ENCODE measurements at places on chromosomes 12 and 14.

GRCh38 chr14:91367173-91368171 lies 50.1 kb downstream of the CCDC88C start:
- H3K36me3 ChIP-seq: no peaks in the 10 kb centered on the region
- DNase-seq: no peak
- H3K27me3 ChIP-seq: no peaks in the 10 kb centered on the region

- H3K4me3 ChIP-seq: peak overlapping the region; percentile 38
- no peaks in the 10 kb centered on the region for H3K4me1 ChIP-seq
- no peak overlapping the region for H3K27ac ChIP-seq
These were observed 211.7 kb upstream of the FKBP4 start for GRCh38 chr12:2583091-2583497.

DNA sequence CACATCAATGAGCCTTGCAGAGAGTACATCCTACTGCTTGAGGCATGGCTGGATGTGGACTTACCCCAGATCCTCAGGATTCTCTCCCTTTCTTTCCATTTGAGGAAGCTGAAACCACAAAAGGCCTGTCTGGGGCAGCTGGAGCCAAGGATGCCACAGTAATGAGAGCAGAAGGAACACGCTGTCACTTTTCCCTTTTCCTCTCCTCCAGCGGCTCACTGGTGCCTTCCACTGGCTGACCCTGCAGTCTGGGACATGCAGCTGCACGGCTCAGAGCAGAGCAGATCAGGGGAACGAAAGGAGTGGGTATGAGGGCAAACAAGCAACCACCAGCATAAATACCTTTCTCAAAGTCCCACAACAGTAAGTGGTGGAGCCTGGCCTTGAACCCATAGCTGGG lies 78.2 kb downstream of the GAS2L3 start:
- peak; percentile 28 for DNase-seq
- no peak overlapping the region for H3K4me3 ChIP-seq
- no peaks in the 10 kb centered on the region for H3K36me3 ChIP-seq
- peaks cover 13% of the 10 kb centered on the region for H3K4me1 ChIP-seq
- no peaks in the 10 kb centered on the region for H3K27me3 ChIP-seq

DNA sequence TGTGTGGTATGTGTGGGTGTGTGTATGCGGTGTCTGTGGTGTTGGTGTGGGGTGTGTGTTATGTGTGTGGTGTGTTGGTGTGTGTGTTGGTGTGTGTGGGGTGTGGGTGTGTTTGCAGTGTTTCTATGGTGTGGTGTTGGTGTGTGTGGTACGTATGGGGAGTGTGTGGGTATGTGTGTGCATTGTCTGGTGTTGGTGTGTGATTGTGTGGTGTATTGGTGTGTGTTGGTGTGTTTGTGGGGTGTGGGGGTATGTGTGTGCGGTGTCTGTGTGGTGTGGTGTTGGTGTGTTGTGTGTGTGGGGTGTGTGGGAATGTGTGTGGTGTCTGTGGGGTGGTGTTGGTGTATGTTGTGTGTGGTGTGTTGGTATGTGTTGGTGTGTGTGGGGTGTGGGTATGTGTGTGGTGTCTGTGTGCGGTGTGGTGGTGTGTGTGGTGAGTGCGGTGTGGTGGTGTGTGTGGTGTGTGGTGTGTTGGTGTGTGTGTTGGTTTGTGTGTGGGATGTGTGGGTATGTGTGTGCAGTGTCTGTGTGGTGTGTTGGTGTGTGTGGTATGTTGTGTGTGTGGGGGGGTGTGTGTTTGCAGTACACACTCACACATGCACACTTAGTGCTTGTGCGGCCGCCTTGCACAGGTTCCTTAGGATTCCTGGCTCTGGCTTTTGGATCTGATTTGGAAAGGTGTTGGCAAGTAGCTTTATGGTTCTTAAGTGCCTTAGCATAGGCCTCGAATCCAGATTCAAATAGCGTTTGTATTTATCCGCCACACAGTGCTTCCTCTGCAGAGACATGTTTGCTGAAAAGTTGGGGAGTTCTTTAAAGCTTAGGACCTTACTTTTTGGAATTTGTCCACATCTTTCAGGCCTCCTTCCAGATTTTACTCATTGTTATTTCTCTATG lies 16.4 kb downstream of the MLXIP start:
- no peak overlapping the region for H3K27ac ChIP-seq
- no peak for DNase-seq
- H3K4me1 ChIP-seq: peaks cover 6% of the 10 kb centered on the region
- H3K36me3 ChIP-seq: no peaks in the 10 kb centered on the region

DNA sequence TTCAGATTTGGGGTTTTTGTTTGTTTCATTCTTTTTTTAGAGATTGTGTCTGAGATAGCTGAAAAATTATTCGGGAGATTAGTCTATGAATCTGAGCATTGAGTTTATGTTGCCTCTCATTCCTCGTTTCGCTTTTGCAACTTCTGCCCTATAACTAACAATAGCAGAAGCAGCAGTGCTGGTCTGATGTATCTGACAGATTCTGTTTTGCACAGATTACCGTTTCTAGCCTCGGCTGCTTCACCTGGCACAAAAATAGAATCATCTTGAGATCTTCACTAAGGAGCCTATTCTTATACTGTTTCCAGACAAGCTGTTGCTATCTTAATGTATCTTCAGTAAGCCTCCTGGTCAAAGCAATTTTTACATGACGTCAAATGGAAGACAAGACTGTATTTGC lies 29.2 kb downstream of the KCNJ8 start:
- DNase-seq: no peak
- no peaks in the 10 kb centered on the region for H3K36me3 ChIP-seq
- H3K4me3 ChIP-seq: no peak overlapping the region
- H3K4me1 ChIP-seq: no peaks in the 10 kb centered on the region

DNA sequence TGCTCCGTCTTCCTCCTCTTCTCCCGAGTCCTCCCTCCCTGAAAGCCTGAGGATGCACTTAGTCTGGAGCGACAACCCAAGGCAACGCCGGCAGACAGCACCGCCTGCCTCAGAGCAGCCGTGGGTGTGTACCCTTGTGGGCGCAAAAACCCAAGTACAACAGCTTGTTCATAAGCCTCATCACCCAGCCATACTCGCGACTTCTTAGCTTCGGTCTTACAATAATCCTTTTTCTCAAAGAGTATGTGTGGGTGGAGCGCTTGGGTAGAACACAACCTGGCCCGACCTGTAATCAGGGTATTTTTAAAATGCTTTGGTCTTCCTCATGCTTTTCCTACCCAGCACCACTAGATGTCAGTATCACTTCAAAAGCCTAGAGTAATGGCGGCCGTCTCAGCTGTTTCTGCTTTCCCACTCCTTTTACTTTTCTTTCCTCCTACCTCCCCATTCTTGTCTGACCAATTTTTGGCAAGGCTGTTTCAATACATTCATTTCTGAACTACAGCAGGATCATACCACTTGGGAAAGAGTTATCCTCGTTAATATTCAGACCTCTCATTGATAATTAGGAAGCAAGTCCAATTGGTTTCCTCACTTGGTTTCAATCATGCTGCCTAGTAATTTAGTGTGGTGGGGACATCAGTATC lies 198.9 kb downstream of the EPS8 start:
- DNase-seq: peak; percentile 77
- no peak overlapping the region for H3K27ac ChIP-seq
- no peaks in the 10 kb centered on the region for H3K36me3 ChIP-seq
- H3K4me3 ChIP-seq: peak overlapping the region; percentile 33
- H3K4me1 ChIP-seq: peaks cover 14% of the 10 kb centered on the region
- H3K27me3 ChIP-seq: peaks cover 7% of the 10 kb centered on the region

GRCh38 chr12:7042842-7043241 lies 17.7 kb upstream of the C1S start:
- H3K27ac ChIP-seq: no peak overlapping the region
- peak; percentile 35 for DNase-seq
- no peaks in the 10 kb centered on the region for H3K27me3 ChIP-seq
- H3K4me1 ChIP-seq: no peaks in the 10 kb centered on the region

GRCh38 chr12:49274396-49275069 lies 9.7 kb downstream of the TUBA1C start:
- no peak for DNase-seq
- no peak overlapping the region for H3K4me3 ChIP-seq
- H3K36me3 ChIP-seq: peaks cover 10% of the 10 kb centered on the region
- H3K4me1 ChIP-seq: no peaks in the 10 kb centered on the region
- no peaks in the 10 kb centered on the region for H3K27me3 ChIP-seq

GRCh38 chr12:106327309-106327869 lies 24.9 kb downstream of the TCP11L2 start:
- H3K4me1 ChIP-seq: no peaks in the 10 kb centered on the region
- no peaks in the 10 kb centered on the region for H3K27me3 ChIP-seq
- H3K27ac ChIP-seq: no peak overlapping the region
- no peak for DNase-seq
- H3K4me3 ChIP-seq: no peak overlapping the region

- H3K36me3 ChIP-seq: no peaks in the 10 kb centered on the region
- peaks cover 9% of the 10 kb centered on the region for H3K27me3 ChIP-seq
- no peak overlapping the region for H3K4me3 ChIP-seq
- H3K4me1 ChIP-seq: peaks cover 5% of the 10 kb centered on the region
- DNase-seq: no peak
These were observed 101.0 kb upstream of the PRMT8 start for GRCh38 chr12:3389986-3390385.

DNA sequence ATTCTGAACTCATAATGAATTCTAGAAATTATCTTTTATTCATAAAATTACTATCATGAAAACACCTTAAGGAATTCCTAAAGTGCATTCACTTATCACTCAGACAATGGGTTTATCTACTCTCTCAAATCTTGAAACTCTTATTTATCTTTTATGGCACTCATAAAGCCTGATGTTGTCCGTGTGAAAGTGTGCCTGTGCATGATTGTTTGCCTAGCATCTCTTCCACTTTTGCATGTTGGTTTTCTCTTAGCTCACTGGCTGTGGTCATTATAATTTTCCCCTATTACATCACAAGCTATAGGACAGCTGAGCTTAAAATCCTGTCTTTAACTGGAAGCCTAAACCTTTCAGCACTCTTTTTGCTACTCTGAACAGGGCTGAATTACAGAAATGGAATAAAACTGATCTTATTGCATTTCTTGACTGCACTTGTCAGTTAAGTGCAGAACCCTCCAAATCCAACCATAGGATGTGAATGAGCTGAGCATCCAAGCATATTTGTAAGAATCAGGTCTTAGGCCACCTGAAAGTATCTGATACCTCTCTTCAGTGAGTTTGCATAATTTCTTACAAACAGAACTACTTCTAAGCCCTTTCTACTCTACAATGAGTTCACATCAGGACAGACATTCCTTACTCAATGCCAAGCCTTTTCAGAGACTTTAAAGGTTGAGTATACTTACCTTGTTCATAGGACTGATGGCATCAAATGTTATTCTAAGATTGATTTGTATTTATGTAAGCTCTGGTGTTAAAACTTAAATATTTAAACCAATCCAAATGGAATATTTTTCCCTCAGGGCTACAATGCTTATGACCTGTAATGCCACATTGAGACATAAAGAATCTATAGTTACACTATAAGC lies 221.2 kb upstream of the KITLG start:
- no peaks in the 10 kb centered on the region for H3K4me1 ChIP-seq
- no peaks in the 10 kb centered on the region for H3K36me3 ChIP-seq
- H3K27ac ChIP-seq: no peak overlapping the region
- DNase-seq: no peak
- no peaks in the 10 kb centered on the region for H3K27me3 ChIP-seq

GRCh38 chr14:58713677-58714076 lies 75.9 kb downstream of the DACT1 start:
- DNase-seq: no peak
- no peaks in the 10 kb centered on the region for H3K36me3 ChIP-seq
- peaks cover 22% of the 10 kb centered on the region for H3K4me1 ChIP-seq
- no peak overlapping the region for H3K27ac ChIP-seq
- H3K27me3 ChIP-seq: no peaks in the 10 kb centered on the region

GRCh38 chr14:41986083-41986645 lies 379.5 kb downstream of the LRFN5 start:
- H3K27ac ChIP-seq: no peak overlapping the region
- H3K36me3 ChIP-seq: no peaks in the 10 kb centered on the region
- H3K27me3 ChIP-seq: no peaks in the 10 kb centered on the region

GRCh38 chr14:23321572-23322547 lies 603 bp downstream of the PABPN1 start:
- H3K27me3 ChIP-seq: no peaks in the 10 kb centered on the region
- H3K4me1 ChIP-seq: peaks cover 22% of the 10 kb centered on the region
- H3K27ac ChIP-seq: peak overlapping the region; percentile 97
- H3K4me3 ChIP-seq: peak overlapping the region; percentile 96
- peaks cover 14% of the 10 kb centered on the region for H3K36me3 ChIP-seq
- DNase-seq: peak; percentile 58

DNA sequence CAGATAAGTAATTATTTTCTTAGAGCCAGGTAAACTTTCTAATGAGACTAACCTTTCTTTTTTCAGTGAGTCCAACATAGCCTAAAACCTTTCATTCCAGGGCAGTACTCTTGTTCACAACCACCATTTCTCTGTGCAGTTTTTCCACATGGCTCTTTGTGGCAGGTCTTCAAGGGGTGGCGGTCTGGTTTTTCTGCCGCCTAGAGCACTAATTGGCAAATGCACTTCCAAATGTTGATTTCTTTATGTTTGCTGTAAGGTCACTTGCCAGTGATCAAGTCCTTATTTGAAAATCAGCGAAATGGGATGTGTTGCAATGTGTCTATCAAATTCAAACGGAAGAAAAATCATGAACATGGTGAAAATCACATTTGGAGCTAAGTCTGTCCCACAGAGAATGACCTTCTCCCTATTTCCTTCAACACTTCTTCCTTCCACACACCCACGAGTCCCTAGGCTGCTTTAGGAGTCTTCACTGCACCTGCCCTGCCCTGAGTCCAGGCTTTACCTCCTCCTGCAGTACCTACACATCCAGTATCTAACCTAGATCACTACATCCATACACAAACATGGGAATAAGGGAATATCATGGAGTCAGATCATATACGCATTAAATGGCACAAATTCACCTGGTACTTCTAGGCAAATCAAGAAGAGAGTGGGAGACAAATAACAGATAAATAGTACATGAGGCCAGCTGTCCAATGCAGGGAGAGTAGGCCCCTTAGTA lies 1.9 kb downstream of the SRGAP1 start:
- peaks cover 12% of the 10 kb centered on the region for H3K27me3 ChIP-seq
- H3K4me1 ChIP-seq: peaks cover 13% of the 10 kb centered on the region
- H3K4me3 ChIP-seq: no peak overlapping the region

DNA sequence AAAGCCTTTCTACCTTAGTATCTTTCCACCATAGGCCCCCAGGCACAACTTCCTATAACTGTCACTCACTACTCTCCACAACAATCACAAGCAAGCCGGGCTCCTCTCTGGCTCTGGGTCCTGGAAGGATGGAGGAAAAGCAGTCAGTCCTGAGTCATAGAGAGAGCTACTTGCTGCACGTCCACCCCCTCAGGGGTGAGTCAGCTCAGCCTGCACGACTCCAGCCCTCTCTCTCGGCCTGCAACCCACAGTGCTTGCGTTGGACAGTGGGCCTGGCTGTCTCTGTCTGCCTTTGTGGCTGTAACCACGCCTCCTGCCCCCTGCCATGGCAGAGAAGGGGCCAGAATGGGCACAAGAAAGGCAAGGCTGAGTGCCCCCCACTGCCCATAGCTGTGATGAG lies 154.1 kb upstream of the FKBP4 start:
- peak; percentile 30 for DNase-seq
- H3K27me3 ChIP-seq: no peaks in the 10 kb centered on the region
- peaks cover 15% of the 10 kb centered on the region for H3K4me1 ChIP-seq
- no peak overlapping the region for H3K27ac ChIP-seq
- no peaks in the 10 kb centered on the region for H3K36me3 ChIP-seq
- no peak overlapping the region for H3K4me3 ChIP-seq

Measured in neural progenitor cell (in vitro differentiated cells).